ENCODE measurements at places on chromosomes 3 and 15. TPM values are rescaled to one million over a fixed set of nuclear protein-coding genes. Genes with fewer than 3 reads are reported as not detected.

The MYO5C gene
- total RNA-seq: 23.4 TPM

GRCh38 chr15:99029341-99030144 lies 22.0 kb upstream of the PGPEP1L start:
- no peak for DNase-seq

The CELSR3 gene
- 9.9 TPM for total RNA-seq

DNA sequence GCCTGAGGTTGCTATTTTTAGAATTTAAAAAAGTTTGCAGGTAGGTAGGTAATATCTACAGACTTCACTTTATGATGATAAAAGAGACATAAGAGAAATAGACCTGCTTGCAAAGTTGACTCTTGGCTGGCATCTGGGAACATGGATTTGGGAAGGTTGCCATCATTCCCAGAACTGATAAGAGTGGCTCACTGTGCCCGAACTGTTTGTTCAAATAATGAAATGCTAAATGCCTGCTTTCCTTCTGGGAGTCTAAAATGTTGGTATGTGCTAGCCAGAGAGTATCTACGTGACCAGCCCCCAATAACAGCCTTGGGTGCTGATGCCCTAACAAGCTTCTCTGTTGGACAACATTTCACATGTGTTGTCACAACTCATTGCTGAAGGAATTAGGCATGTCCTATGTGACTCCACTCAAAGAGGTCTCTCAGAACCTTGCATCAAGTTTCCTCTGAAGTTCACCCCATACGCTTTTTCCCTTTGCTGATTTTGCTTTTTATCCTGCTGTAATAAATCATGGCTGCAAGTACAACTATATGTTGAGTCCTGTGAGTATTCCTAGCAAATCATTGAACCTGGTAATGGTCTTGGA lies 95.5 kb downstream of the FHIT start:
- DNase-seq: no peak

- no peak for DNase-seq
Measured at GRCh38 chr3:134793562-134793961, 1.5 kb upstream of the EPHB1 start.

The RPL29 gene
- 691 TPM for total RNA-seq

- no peak for DNase-seq
Measured at GRCh38 chr3:4850211-4850927, 128.9 kb upstream of the BHLHE40 start.
